Substantia nigra (tissue), 51 donors: ENCODE measurements at places on chromosomes 3 and 15.

- DNase-seq: no peak
Measured at GRCh38 chr15:65182538-65182937, 2.6 kb downstream of the CLPX start.

DNA sequence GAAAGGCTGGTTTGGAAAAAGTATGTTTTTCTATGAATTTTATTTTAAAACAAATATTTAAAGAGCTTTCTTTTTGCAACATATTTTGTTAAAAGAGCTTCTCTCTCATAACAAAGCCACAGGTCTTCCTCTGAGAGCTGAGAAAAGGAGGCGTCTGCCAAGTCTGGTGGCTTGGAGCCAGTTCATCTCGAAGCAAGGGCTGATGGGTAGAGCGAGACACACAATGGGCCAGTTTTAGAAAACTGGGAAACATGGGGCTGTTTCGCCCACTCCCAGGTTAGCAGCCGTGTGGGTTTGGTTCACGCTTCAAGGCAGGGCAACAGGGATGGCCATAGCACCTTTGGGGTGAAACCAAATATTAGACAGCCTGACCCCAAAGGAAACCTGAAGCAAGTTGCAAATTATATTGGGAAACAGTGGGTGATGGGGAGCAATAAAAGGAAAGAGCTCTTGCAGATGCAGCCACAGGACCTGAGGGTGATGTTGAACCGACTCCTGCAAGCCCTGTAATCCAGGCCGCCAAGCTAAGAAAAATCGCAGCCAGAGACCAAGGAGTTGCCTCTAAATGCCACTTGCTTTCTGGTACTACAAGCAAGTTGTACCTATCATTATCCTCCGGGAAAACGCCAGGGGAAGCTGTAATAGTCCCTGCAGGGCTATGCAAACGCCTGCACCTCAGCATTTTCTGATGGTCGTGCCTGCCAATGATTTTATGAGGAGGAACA is 88.4 kb upstream of the GALNT15 start:
- DNase-seq: peak; percentile 33

DNA sequence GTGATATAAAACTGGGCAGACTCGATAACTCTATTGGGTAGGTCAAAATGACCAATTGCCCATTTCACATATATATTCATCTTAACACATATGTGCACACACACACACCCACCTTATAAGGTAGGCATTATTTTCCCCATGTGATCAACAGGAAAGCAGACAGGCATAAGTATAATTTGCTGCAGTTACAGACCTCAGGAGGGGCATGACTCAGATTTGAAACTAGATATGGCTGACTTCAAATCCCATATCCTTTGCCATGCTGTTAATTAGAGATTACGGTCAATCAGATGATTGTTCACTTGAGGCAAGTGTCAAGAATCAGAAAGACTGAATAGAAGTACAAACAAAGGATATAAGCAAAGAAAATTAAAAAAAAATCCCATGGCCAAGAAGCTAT is 910.6 kb downstream of the NTRK3 start:
- no peak for DNase-seq

DNA sequence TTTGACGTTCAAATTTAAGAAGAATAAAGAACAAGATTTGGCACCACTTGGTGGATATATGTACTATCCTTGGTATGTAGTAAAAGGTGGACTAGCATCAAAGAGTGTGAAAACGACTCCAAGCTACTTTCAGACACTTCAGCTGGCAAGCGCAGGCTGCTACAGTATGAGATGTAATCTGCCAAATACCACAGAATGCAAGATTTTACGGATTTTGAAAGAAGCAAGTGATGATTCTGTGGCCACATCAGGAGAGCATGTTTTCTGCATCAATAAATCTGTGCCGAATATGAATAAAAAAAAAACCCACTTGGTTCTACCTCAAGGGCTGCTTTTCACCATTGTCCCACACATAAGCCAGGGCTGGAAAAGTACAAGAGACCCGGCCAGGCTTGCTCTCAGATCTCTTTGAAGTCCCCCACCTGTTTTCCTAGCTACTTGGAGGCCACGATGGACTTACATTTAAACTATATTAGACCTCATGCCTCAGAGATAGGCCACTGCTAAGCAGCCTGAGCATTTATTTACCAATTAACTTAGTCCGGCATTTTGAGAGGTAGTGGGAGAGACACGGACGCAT is 37.4 kb downstream of the MYO1E start:
- no peak for DNase-seq

GRCh38 chr15:63221346-63221745 is 31.9 kb downstream of the RAB8B start:
- no peak for DNase-seq

GRCh38 chr3:141336672-141337522 is 31.4 kb upstream of the ZBTB38 start:
- no peak for DNase-seq

DNA sequence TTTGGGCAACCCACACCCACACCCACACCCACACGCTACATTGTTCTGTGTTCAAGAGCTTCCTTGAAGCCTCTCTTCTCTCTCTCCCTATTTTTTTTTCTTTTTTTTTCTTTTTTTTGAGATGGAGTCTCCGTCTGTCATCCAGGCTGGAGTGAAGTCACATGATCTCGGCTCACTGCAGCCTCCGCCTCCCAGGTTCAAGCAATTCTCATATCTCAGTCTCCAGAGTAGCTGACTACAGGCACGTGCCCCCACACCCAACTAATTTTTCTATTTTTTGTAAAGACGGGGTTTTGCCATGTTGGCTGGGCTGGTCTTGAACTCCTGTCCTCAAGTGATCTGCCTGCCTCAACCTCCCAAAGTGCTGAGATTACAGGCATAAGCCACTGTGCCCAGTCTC is 271.1 kb downstream of the SHQ1 start:
- no peak for DNase-seq

DNA sequence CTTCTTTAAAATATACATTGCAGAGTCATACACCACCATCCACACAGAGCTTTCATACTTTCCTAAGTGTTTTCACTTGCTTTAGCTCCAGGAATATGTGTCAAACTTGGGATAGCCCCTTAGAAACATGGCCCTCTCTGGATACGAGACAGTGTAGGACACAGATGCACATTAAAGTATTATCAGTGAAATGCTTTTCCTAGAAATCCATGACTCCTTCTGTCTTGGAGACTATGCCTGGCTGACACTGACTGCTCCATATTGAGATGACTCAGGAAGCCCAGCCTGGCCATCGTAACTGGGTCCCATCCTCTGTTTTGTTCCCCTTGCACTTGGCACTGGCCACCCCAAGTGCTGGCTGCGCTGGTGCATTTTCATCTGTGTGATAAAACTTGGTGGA is 204.8 kb downstream of the PDZRN3 start:
- no peak for DNase-seq
